ENCODE measurements at places on chromosomes 4 and X.
A peak's percentile ranks its signal among the peaks of the same experiment; 100 is the strongest.

- no peak for DNase-seq
Measured at GRCh38 chrX:122625239-122625638, 558.8 kb upstream of the GRIA3 start.

DNA sequence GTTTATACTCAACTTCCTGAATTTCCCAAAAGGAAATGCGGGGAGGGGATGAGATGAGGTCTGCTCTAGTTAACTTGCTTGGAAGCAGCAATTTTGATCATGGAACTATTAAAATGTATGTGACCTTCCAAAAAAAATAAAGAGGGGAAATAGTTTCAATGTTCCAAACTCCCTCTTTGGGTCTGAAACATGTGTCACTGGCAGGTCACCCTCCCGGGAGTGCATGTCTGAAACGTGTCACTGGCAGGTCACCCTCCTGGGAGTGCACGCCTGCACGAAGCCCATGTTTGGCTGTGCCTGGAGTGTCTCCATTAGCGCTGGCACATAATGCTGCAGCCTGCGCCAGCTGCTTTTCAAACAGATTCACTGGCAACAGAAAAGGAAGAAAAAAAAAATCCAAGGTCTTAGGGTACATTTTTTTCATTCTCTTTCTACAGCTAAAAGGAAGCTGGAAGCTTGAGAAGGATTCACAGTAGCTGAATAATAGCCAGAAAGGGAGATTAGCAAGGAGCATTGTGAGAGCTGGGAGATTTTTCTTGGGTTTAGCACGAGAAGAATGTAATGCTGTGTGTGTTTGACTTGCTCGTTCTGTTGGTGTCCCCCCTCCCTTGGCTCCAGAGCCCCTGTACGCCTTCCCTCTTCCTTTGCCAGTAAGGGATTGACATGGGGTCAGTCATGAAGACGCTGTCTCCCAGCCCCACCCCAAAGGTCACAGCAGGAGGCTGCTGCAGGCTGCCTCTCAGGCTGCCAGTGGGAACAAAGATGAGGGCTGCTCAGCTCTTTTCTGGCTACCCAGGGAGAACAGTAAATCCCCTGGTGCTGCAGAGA, 39.2 kb upstream of the TLR3 start:
- DNase-seq = peak; percentile 73

- peak; percentile 38 for DNase-seq
Measured at GRCh38 chrX:70455366-70456202, 10.9 kb downstream of the DLG3 start.

DNA sequence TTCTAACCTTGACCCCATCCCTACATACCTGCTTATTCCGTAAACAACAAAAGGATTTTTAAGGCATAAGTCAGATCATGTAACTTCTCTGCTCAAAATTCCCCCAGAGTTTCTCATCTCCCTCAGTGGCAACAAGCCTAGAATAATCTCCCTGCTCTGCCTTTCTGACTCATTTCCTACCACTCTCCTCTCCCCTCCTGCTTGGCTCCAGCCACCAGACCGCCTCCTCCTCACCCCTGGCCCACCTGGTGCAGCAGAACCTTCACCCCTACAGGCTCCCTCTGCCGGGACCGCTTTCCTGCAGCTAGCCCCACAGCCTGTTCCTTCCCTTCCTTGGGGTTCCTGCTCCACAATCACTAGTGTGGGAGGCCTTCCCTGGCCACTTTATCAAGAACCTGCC, 32.1 kb downstream of the TSPAN5 start:
- DNase-seq = no peak

GRCh38 chr4:335515-335914, 2.1 kb upstream of the ZNF141 start:
- no peak for DNase-seq

DNA sequence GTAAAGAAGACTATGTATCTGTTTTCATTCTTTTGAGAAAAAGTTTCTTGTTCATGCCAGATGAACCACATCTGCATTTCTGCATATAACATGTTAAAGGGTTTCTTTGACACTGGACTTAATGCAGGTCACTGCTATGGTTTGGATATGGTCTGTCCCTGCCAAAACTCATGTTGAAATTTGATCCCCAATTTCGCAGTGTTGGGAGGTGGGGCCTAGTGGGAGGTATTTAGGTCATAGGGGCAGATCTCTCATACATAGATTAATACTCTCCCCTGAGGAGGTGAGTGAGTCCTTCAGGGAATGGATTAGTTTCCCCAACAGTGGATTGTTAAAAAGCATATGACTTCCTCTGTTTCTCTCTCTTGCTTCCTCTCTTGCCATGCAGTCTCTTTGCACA, 45.9 kb upstream of the TMEM33 start:
- DNase-seq = no peak

- DNase-seq = no peak
Measured at GRCh38 chrX:47530049-47530448, 31.0 kb upstream of the ARAF start.

GRCh38 chrX:70174754-70175153, 2.5 kb upstream of the DGAT2L6 start:
- DNase-seq = no peak

DNA sequence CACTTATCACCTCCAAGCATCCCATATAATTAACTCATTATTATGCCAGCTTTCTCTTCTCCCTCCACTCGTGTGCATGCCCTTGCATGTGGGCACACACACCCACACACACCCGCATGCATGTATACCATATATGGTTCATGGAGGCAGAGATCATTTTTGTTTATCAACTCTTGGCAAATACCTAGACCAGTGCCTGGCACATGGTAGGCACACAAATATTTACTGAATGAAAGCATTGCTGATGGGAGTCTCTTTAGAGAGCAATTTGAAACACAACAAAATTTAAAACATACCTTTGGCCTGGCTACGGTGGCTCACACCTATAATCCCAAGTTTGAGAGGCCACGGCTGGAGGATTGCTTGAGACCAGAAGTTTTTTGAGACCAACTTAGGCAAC, 51.1 kb upstream of the SLC10A4 start:
- DNase-seq = no peak

DNA sequence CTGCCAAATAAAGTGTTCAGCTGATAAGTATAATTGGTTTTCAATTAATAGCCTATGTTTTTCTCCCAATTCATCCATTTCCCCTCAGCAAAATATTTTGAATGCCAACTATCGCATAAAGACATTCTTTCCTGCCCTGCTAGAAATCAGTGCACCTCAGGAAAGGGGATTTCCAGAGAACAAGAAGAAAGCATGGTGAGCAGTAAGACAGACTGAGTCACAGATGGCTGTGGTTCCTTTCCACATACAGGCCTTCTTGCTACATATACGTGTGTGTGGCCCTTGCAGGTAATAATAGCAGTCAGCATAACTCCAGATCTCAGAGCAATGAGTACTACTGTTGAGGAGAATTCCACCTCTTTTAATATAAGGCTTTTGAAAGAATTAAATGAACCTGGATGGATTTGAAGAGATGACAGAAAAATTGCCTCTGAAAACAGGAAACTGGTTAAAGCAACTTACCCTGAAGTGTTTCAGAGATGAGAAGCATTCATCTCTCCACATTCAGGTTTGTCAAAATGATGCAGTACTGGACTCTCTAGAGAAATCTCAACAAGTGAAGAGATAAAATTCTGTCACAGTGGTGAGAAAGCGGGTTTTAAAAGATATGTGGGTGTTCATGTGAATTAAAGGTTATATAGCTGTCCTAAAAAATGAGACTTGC, 13.6 kb downstream of the GASK1B start:
- no peak for DNase-seq

DNA sequence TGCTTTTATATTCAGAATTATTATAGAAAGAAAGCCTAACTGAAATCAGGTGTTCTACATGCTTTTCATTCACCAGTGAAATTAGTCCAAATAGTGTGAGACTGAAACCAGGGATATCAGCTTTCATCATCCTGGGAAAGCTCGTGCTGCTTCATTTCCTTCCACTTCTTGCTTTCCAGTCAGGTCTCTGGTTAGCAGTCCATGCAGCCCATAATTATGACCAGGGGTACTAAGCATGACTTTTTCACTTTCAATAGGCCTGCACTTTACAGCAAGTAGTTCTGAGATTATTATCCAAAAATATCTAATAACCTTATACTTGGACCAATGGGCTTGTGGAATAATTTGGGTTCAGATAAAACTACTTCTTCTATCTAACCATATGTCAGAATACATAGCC, 673.2 kb upstream of the MAGEB2 start:
- DNase-seq = no peak
